ENCODE measurements at places on chromosomes 12 and 14.
A peak's percentile ranks its signal among the peaks of the same experiment; 100 is the strongest.

GRCh38 chr12:52650520-52651081, 1.4 kb downstream of the KRT2 start:
- no peak for DNase-seq

DNA sequence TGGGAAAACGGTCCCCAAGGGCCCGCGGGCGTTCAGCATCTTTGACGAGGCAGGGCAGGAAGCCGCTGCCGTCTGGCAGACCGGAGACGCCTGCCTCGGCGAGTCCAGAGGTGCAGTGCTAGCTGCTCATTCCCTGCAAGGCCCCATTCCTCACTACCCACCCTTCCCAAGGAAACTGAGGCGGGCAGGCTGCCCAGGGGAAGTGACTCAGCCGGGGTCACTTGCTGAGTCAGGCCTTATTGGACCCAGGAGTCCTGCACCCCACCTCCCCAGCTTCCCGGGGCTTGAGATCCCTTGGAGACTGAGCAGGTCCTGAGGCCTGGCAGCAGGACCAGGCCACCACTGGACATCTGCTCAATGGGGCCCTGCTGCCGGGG, 3.7 kb downstream of the SH2B3 start:
- DNase-seq = no peak

- no peak for DNase-seq
These were observed 83.8 kb downstream of the GALNT9 start for GRCh38 chr12:132245521-132246101.

DNA sequence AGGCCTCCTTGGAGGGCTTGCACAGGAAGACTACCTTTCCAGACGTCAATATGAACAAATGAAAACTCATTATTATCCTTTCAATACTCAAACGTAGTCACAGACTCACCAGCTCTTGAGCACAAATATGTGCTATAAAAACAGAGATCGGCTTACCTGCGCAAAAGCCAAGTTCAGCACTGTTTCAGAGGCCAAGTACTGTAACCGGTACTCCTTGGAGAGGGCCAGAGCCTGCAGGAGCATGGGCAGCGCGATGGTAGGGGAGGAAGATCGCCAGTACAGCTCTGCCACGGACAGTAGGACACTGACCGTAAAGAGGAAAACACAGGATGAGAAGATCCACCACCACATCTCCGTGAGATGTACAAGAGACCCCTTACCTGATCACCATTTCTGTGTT, 21.6 kb upstream of the CAMKK2 start:
- DNase-seq = no peak

GRCh38 chr14:103788086-103788485, 59.3 kb downstream of the PPP1R13B start:
- DNase-seq = no peak

DNA sequence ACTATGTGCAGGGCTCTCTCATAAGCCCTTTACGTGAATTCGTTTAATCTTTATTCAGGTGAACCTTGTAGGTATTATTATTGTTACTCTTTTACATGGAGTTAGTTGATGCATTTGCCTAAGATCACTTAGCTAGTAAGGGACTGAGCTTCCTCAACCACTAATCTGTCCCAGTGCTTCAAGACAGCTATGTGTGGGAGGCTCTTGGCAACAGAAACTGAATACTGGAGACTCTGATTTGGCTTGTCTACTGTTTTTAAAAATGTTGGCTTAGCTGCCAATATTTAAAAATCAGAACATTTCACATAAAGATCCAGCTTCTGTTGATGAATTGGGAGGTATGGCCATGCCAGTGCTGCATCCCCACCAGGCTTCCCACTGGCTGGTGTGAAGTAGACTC, 6.8 kb downstream of the KNTC1 start:
- DNase-seq = no peak

DNA sequence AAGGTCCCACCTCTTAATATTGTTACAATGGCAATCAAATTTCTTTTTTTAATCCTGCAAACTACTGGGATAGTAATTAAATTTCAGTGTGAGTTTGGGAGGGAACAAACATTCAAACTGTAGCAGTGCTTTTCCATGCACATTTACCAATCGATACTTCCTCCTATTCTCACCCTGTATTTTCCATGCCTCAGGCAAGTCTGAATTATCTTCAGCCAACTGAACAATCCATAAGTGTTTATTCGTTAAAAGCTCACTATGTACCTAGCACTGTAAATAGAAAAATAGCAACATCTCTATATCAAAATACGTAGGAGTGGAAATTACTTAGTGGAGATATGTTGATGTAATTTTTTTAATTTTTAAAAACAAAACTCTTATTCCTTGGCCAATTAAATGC, 43.5 kb downstream of the CCDC177 start:
- DNase-seq = no peak

GRCh38 chr12:114770323-114770722, 86.3 kb upstream of the TBX3 start:
- DNase-seq = no peak

GRCh38 chr14:50932592-50933495, 11.4 kb downstream of the PYGL start:
- DNase-seq = no peak

GRCh38 chr12:123141615-123142517, 9.0 kb downstream of the PITPNM2 start:
- no peak for DNase-seq

- DNase-seq = no peak
These were observed 109.6 kb downstream of the EML5 start for GRCh38 chr14:88683119-88683518.

DNA sequence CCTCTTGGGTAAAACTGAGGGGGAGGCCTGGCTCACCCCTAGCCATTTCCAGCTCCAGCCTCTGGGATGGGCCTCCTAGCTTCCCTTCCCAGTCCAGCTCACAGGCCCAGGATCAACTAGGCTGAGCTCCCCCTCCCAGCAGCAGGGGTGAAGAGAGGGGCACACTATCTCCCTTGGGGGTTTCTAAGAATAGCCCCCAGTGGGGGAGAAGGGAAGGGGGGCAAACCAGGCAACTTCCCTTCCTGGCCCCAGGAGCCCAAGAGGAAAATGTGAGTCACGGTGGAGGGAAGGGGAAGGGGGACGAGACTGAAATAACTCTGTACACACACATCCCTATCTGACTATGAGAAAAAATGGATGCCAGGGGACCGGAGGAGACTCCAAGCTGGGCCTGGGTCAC, 9.0 kb downstream of the ADCY6 start:
- no peak for DNase-seq

DNA sequence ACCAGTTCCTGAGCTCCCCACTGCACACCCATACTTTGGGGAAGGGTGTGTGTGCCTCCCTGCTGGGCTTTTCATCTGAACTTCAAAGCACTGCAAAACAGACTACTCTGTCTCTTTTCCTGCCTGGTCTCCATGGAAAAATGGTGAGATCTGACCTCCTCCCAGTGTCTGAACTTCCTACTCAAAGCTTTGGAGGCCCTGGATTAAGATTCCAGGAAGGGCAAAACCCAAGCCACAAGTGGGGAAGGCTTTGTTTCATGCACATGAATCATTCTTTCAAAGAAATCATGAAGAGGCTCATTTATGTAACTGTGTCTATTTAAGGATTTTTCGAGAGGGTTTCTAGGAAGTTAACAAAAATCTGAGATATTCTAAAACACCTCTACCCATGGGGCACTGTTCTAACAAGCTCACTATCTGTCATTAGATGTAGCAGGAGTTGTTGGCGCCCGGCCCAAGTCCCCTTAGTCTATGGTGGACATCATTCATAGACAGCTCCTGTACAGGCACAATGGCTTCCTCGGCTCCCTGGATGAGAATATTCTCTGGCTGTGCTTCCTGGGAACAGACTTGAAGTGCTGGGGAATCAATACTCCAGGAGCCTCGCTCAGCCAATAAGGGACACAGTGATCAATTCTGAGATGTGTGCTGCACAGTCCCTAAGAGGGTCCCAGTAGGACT, 224.0 kb downstream of the KTN1 start:
- no peak for DNase-seq

DNA sequence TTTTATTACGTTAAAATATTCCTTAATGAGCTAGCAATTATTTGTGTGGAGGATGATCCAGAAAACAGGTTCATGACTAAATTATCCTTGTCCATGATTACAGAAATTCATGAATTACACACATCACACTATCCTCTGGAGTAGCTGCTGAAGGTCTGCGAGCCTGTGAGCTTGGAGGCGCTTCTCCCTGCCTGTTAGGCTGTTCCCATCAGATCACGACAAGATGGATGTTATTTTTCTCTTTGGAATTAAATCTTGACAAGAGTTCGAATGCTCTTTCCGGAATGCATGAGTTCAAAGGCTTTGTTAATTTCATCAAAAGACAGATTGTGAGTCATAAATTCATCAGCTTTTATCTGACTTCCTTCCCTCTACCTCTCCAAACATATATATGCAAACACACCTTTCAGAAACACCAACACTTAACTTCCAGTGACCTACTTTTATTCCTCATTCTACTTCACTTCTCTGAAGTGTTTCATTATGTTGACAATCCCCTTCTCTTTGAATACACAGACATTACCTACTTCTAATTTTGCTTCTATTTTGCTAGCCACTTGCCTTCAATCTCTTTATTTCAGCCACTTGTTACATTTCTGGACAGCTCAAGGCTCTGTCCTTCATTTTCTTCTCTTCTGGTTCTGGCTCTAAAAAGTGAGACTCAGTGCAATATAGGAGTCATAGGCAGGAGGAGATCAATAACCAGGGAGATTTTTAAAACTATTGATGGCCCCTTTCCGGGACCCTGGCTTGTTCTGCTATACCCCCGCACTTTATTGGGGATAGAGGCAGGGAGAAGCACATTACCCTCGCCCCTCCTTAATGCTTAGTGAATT, 274.6 kb downstream of the BTG1 start:
- no peak for DNase-seq

DNA sequence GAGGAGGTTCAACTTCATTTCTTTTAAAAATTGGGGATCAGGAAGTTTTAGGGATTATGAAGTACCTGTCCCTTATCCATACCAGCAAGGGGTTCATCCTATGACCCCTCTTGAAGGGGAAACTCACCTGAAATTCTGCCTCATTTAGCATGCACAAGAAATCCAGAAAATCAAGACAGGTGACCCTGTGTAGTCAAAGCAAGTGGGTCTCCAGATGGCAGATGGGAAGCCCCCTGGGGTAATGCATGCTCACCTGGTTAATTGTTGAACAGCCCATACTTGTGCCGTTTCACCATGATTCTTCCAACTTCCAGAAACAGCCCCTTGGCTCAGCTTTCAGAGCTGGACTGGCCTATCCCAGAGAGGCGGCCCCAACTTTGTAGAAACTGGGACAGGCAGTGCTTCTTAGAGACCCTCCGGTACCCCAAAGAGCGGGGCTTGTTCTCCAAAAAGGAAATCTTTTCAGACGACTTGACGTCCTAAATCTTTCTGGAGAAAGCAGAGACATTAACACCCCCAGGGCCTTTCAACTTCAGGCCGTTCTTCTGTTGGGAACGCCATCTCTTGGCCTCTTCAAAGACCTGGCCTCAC, 66.3 kb upstream of the ESRRB start:
- no peak for DNase-seq

GRCh38 chr12:41466802-41467201, 278.7 kb downstream of the PDZRN4 start:
- DNase-seq = no peak

GRCh38 chr12:50050410-50051098, 6.8 kb upstream of the ASIC1 start:
- DNase-seq = peak; percentile 30

DNA sequence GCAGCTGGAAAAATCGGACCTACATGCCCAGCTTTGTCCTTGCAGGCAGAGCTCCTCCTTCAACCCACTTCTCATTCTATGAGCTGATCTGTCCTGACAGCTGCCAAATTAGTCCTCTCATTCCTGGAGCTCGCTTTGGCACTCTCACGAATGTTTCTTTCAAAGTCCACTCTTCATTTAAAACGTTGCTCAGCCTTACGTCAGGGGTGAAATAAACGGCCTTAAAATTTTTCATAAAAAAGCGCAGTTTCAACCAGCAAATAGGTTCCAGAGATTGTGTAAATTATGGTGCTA, 120.9 kb upstream of the HIF1A start:
- DNase-seq = no peak

DNA sequence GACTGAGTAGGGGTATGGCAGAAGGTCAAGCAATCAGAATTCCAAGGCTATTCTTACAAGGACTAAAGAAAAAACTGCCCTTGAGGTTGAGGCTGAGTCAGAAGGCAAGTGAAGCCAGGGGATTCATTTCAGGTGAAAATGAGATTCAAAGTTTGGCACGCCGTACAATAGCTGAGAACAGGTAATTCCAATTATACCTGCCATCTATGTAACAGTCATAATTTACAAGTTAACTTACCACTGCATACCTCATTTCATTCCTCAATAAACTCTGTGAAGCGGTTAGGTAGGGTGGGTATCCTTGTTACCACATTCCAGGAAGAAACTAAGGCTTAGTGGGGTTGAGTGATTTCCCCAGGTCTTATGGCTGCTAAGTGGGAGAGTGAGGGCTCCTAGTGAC, 64.1 kb downstream of the STON2 start:
- no peak for DNase-seq

DNA sequence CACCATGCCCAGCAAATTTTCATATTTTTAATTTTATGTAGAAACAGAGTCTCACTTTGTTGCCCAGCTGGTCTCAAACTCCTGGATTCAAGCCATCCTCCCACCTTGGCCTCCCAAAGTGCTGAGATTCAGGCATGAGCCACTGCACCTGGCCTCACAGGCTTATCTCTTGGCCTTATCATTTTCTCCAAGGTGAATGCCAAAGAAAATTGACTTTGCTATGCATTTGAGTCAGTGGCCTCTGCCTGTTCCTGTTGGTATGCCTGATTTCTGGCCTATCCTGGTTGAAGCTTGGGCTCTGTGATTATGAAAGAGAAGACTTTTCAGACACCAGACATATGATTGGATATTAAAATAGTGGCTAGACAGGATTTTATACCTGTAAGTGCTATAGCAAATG, 34.2 kb downstream of the MANSC1 start:
- no peak for DNase-seq

DNA sequence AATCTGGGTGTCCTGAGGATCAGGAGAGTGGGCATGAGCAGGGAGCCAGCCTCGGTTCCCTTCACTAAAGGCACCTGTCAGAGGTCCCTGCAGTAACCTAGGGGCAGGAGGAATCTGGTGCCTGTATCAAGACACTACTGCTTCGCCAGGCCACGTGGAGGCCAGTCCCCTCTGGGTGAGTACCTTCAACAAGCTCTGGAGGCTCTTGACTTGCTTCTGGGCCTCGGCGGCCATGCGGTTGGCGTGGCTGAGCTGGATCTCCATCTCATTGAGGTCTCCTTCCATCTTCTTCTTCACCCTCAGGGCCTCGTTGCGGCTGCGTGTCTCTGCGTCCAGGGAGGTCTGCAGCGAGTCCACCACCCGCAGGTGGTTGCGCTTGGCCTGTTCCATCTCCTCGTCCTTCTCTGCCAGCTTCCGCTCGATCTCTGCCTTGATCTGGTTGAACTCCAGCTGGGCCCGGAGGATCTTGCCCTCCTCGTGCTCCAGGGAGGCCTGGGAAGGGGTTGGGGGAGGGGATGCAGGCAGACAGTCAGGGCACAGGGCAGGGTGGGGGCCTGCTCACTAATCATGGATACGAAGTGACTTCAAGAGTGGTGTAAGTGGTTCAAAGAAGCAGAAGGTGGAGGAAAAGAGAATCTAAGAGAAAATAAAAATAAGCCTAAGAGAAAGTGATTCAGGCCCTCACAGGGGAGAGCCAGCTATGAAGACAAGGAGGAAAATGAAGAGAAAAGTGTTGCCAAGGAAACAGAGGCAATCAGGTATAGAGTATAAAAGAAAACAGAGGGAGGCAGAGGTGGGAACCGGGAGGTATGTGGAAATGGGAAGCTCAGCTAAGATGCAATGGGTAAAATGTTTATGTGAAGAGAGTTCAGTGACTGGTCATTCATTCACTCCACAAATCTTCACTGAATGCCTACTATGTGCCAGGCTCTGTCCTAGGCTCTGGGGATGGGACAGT, 8.0 kb upstream of the MYH6 start:
- DNase-seq = no peak
